ENCODE measurements at places on chromosomes 2 and 18.

DNA sequence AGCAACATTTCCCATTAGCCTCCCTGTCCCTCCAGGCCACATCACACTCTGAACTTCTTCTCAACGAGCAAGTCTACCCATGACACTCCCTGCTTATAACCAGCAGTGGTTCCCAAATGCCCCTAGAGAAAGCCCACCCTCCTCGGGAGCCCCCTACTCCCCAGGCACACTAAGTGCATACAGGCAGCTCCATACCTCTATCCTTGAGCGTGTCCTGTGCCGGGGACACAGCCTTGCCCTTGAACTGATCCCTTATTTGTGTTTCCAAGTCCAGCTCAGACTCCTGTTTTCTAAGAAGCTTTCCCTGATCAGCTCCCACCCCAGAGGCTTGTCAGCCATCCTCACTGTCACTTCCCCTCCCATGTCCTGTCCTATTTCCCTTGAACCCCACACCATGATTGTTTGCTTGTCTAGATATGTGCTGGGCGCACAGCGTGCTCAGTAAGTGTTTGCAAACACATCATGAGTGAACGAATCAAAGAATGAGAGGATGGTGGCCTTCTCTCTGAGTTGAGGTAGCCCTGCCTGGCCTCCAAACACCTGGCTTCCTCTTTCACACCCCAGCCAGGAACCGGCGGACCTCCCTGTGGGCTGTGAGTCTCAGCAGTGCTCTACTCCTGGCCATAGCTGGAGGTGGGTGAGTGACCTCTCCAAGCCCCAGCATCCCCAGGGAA is 2.1 kb downstream of the TEX51 start:
- DNase-seq: no peak

GRCh38 chr2:104844807-104845551 is 8.9 kb upstream of the POU3F3 start:
- DNase-seq: no peak

DNA sequence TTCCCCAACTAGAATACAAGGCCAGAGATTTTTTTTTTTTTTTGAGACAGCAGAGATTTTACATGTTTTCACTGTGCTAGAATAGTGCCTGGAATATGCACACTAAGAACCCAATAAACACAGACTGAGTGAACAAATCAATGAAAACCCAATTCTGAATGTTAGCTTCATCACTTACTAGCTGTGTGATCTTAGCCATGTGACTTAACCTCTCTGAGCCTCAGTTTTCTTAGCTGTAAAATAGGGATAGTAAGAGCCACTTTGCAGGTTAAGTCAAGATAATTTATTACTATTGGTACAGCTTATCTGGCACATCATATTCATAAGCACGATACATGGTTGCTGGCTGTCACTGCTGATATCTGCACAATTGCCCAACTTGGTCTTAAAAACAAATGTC is 140.6 kb downstream of the EN1 start:
- no peak for DNase-seq

GRCh38 chr2:150513647-150514046 is 26.2 kb upstream of the RND3 start:
- DNase-seq: no peak

- DNase-seq: no peak
These were observed 30.1 kb downstream of the PLEKHA3 start for GRCh38 chr2:178510384-178510783.

DNA sequence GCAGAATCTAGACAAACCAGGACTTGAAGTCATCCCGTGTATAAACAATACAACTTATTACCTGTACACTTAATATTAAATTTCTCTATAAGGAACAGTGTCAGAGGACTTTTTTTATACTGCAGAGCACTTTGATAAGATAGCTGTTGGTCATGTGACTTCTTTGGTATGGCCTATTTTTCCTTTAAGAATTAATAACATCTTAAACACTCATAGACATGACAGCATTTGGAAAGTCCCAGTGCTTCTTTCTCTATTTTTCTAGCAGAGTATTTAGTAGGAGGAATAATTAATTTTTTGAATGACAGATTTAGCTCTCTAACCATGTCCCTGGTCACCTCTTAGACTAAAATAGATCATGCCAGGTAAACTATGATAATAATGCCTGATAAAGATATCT is 59.4 kb downstream of the PLCL1 start:
- no peak for DNase-seq

GRCh38 chr2:182593394-182593975 is 122.6 kb upstream of the DNAJC10 start:
- DNase-seq: peak; percentile 47

DNA sequence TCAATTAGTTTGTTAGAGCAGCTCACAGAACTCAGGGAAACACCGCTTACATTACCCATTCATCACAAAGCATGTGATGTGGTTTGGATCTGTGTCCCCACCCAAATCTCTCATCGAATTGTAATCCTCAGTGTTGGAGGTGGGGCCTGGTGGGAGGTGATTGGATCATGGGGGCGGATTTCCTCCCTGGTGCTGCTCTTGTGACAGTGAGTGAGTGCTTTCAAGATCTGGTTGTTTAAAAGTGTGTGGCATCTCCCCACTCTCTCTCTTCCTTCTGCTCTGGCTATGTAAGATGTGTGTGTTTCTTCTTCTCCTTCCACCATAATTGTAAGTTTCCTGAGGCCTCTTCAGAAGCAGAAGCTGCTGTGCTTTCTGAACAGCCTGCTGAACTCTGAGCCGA is 63.5 kb upstream of the AGPS start:
- no peak for DNase-seq

DNA sequence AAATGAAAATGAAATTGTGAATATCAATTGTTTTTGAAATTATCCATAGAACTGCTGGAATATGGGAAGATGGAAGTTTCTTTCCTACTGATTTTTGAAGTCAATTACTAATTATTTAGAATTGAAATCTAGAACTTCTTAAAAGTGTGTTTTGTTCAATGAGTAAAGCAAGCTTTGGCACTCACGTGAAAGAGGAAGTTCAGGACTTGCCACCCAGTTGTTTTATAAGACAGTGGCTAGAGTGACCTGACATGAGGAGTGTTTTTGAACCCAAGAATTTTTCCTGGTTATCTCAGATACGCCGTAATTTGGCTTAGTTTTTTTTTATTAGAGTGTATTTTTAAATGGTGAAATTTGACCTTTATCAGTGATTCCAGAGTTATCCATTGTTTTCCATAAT is 3.5 kb downstream of the MXD1 start:
- DNase-seq: no peak

GRCh38 chr2:203470371-203470770 is 64.7 kb downstream of the RAPH1 start:
- no peak for DNase-seq

DNA sequence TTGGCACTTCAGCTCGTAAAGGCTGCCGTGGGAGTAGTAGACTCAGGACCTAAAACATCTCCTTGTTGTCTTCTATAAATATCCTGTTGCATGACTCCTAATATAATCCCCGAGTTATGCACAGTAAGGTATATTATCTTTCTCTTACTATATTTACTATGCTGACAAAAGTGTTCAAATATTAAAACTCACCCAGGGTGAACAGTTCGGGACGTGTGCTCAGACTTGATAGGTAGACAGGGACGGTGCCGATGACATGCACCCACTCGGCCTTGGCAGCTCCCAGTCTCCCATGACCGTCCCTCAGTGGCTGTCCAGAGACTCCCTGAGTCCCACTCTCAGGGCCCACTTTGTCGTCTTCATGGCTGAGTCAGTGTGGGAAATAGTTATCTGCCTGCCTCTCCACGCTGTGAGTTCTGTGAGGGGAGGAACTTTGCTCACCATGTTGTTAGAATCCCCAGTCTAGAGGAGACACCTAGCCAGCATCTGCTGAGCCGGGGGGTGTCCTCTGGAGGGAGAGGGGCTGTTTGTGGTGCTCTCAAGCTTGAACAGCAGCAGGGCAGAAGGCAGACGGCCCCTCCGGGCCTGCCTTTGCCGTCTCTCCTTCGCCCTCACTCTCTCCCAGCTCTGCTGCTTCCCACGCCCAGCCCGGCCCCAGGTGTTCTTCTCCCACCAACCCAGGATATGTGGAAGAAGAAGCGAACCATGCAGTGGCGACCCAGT is 75.0 kb downstream of the DGKD start:
- no peak for DNase-seq

DNA sequence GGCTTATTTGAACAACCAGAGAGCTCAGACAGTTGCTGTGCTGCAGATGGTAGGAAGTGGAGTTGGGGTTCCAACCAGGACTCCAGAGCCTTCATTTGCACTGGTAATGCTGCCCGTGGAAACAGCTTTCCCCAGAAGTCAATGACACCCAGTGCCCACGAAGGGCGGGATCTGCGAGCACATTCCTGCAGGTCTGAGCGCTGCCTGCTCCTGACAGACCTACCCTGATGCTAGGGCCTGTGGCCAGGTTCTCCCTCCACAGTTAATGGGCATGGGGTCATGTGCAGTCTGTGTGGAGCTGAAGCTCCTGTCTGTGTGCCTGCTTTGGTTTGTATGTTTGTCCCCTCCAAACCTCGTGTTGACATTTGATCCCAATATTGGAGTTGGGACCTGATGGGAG is 299.0 kb upstream of the HS6ST1 start:
- no peak for DNase-seq

DNA sequence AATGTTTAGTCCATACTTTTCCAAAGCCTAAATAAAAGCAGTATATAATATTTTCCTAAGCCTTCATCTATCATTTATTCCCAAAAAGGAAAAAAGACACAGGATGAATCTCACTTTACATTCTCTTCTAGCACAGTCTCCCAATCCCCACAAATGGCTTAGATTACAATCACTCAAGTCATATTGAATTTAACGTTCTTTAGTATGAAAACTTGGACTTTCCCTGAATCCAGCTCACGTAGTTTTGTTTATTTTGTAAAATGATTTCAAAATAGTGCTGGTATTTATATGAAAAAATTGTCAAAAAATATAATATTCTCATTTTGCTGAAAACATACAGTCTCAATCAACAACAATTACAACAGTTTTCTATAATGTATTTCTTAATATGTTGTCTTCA is 137.7 kb upstream of the CCDC150 start:
- no peak for DNase-seq

GRCh38 chr2:72955228-72956049 is 38.1 kb downstream of the EMX1 start:
- no peak for DNase-seq

GRCh38 chr2:226548732-226549131 is 250.9 kb downstream of the IRS1 start:
- no peak for DNase-seq

DNA sequence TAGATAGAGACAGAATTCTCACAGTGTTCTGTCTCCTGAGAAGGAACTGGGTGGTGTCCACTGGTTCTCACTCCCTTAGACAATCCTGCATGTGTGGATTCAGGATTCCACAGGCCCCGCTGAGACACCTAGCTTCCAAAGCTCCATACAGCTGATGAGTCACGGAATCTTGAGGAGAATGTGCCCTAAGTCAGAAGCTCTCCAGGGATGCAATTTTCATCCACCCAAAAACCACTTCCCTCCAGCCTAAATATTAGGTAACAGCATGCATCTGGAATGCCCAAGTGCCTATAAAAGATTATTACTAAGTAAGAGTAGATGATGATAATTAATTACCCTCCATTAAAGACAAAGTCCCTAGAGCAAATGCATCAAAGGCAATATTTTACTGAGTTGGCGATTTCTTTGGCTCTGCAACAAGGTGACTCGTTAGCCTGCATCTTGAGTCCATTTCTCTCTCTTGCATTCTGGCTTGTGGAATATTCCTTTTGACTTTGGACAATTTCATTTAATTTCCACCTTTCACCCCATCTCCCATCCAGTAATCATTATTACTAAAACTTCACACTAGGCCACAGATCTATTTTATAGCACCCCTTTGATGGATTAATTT is 475.1 kb downstream of the TNS1 start:
- DNase-seq: peak; percentile 50

GRCh38 chr2:144679942-144680341 is 160.0 kb upstream of the ZEB2 start:
- DNase-seq: no peak

- DNase-seq: no peak
These were observed 20.5 kb upstream of the RNF149 start for GRCh38 chr2:101329026-101329425.

- DNase-seq: no peak
These were observed 3.7 kb downstream of the GKN1 start for GRCh38 chr2:68978098-68978497.

- no peak for DNase-seq
These were observed 739 bp downstream of the PKDCC start for GRCh38 chr2:42048299-42049220.

- DNase-seq: no peak
These were observed 6.5 kb downstream of the GLS start for GRCh38 chr2:190887089-190887488.

- no peak for DNase-seq
These were observed 1.4 kb downstream of the SLC14A1 start for GRCh38 chr18:45725336-45725735.

DNA sequence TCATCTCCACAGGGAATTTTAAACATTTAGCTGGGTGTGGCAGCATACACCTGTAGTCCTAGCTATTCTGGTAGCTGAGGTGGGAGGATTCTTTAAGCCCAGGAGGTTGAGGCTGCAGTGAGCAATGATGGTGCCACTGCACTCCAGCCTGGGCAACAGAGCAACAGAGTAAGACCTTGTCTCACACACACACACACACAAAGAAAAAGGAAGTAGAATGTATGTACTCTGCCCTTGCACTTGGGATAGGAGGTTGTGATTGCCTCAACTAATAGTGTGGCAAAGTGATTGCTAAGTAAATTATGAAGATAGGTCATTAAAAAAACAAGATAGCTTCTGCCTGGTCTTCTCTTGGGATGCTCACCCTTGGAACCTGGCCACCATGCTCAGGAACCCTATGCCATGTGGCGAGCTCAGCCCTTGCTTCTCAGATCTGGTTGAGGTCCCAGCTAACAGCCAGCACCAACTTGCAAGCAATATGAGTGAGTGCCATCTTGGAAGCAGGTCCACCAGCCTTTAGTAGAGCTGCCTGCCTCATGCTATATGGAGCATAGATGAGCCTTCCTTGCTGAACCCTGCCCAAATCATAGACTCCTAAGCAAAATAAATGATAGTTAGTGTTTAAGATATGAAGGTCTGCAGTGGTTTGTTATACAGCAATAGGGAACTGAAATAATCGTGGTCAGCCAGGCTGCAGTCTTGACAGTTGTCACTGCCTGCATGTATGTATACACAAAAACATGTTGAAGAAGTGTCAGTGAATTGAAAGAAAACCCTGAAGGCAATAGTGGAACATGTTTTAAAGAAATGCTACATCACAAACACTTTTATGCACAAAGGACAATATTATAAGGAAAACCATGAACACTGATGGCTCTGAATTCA is 30.1 kb upstream of the PNO1 start:
- DNase-seq: no peak

GRCh38 chr2:153222231-153223165 is 256.1 kb downstream of the RPRM start:
- DNase-seq: no peak

DNA sequence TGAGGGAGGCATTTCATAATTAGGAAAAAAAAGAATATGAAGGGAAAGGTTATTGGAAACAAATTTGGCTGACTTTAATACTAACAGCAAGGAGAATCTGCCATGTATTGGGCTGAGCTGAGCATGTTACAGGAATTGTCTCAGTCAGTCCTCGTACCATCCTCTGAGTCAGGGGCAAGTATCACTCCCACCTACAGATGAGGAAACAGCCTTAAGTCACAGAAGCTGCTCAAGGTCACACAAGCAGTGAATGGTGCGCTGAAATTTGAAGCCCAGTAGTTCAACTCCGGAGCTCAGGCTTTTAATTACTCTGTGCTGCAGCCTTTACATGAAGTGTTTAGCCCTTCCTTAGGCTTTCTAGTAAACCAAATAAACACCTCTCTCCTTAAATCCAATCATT is 17.3 kb downstream of the PROKR1 start:
- no peak for DNase-seq

GRCh38 chr2:128301501-128301966 is 17.1 kb downstream of the HS6ST1 start:
- DNase-seq: peak; percentile 94

All from AG09309 (cell line).